HFFc6 (cell line): ENCODE measurements at places on chromosomes 7 and 10. TPM values are rescaled to one million over a fixed set of nuclear protein-coding genes. Genes with fewer than 3 reads are reported as not detected.

DENND10 gene
- total RNA-seq, result 43.9 to 51.8 TPM (median 46.3 TPM) in 3 replicates

- peaks cover 5% of the 10 kb centered on the region for H3K36me3 ChIP-seq
- H3K27ac ChIP-seq, result peak overlapping the region; percentile 90
- H3K4me1 ChIP-seq, result peaks cover 84% of the 10 kb centered on the region
- peak; percentile 42 for DNase-seq
Observed at GRCh38 chr7:30470771-30471170, 7.8 kb downstream of the NOD1 start.

AKR1C4 gene
- not detected in 3 replicates for total RNA-seq

ARPC1B gene
- total RNA-seq, result 274 to 303 TPM (median 281 TPM) in 3 replicates

- no peak for DNase-seq
- H3K27ac ChIP-seq, result no peak overlapping the region
- H3K36me3 ChIP-seq, result no peaks in the 10 kb centered on the region
- H3K4me3 ChIP-seq, result no peak overlapping the region
- H3K27me3 ChIP-seq, result peaks cover 2% of the 10 kb centered on the region
Observed at GRCh38 chr10:10533437-10533836, 484.2 kb upstream of the CELF2 start.

DNA sequence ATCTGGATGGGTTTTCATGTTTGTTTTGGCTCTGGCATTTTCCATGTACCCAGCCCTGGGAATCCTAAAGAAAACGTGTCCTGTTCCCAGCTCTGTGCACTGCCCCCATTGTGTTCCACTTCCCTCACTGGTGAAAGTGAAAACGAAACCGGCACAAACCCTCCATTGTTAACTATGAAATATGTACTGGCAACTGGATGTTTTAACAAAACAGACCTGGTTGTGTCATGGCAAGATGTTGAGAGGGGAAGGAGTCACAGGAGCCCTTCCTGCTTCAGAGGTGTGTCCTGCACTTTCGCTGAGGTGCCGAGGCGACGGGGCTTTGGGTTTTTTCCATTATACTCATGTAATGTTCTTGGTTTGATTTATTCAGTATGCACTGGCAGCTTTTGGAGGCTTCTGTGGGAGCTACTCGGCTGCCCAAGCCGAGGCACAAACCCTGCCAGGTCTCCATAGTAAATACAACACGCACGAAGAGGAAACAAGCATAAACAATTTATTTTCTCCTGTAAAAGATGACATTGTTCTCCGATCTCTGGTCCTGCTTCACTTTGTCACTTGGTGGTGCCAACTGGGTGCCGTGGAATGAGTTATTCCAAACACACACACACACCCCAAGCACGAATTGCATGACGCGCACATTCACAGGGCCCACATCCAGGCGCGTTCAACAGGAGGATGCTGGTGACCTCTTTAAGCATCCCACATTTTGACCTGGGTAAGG lies 118.2 kb downstream of the CDK6 start:
- H3K4me3 ChIP-seq, result peak overlapping the region; percentile 87
- H3K4me1 ChIP-seq, result peaks cover 90% of the 10 kb centered on the region
- H3K27me3 ChIP-seq, result peaks cover 5% of the 10 kb centered on the region
- peak; percentile 39 for DNase-seq
- H3K27ac ChIP-seq, result peak overlapping the region; percentile 96

DNA sequence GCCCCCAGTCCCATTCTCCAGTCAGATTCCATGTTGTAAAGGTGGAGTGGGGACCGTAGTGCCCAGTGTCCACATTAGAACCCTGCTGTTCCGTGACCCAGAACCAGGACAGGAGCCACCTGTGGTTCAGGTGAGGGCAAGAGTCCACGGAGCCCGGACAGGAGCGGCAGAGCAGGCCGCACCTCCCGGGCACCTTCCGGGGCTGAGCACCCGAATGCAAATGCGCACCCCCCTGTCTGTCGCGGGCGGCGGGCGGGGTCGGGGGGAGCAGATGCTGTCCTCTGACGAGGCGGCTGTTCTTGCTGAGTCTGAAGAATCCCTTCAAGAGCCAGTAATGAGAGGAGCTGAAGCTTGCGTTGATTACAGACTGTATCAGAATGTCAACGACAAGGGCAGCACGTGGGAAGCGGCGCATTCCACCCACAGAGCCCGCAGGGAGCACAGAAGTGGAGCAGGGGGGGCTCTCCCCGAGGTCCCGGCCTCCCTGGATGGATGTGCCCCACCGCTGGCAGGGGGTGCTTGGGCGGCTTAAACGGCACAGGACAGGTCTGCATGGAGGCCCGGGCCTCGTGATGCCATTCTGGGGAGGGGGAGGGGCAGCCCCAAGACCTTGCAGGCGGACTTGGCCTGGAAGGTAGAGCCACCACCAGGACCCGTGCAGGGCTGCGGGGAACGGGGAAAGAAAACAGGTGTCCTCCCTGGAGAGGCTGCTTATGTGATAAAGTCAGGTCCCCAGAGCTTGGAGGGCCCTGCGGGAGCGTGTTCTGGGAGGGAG lies 407.5 kb upstream of the RNF32 start:
- DNase-seq, result no peak
- 0 out of 2 replicates have a peak, but pooled peaks cover 2% of the 10 kb centered on the region for H3K27me3 ChIP-seq
- H3K4me3 ChIP-seq, result no peak overlapping the region
- H3K27ac ChIP-seq, result no peak overlapping the region
- H3K4me1 ChIP-seq, result no peaks in the 10 kb centered on the region

- no peak for DNase-seq
- no peaks in the 10 kb centered on the region for H3K36me3 ChIP-seq
- peaks cover 66% of the 10 kb centered on the region for H3K27me3 ChIP-seq
- peak overlapping the region; percentile 82 for H3K4me3 ChIP-seq
- peaks cover 8% of the 10 kb centered on the region for H3K4me1 ChIP-seq
Observed at GRCh38 chr10:101120884-101121653, 10.0 kb upstream of the TLX1 start.

- no peaks in the 10 kb centered on the region for H3K4me1 ChIP-seq
- H3K4me3 ChIP-seq, result no peak overlapping the region
- H3K36me3 ChIP-seq, result no peaks in the 10 kb centered on the region
- H3K27ac ChIP-seq, result no peak overlapping the region
- no peaks in the 10 kb centered on the region; the same call in none of the 2 replicates for H3K27me3 ChIP-seq
- DNase-seq, result no peak
Observed at GRCh38 chr7:138151731-138152577, 75.7 kb downstream of the AKR1D1 start.

- no peak for DNase-seq
- H3K27ac ChIP-seq, result no peak within 1 kb of the TSS
- H3K4me3 ChIP-seq, result peak within 1 kb of the TSS; percentile 74
- H3K27me3 ChIP-seq, result peaks cover 32% of the 10 kb centered on the region
- no peaks in the 10 kb centered on the region for H3K36me3 ChIP-seq
Observed at GRCh38 chr10:114043532-114044246, at the start of gene ADRB1. Gene ADRB1 (plus strand): TSS chr10:114043866. CDS start chr10:114044133, 267 bp downstream.

DNA sequence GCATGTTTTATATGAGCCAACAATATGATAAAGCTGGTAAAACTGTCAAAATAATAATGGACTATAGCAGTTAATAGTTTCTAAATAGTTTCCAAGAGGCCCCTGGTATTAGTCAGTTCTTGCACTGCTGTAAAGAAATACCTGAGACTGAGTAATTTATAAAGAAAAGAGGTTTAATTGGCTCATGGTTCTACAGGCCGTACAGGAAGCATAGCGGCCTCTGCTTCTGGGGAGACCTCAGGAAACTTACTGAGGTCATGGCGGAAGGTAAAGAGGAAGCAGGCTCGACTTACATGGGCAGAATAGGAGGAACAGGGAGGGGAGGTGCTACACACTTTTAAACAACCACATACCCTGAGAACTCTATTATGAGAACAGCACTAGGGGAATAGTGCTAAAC lies 104.6 kb downstream of the PPP1R9A start:
- H3K36me3 ChIP-seq, result no peaks in the 10 kb centered on the region
- no peaks in the 10 kb centered on the region for H3K27me3 ChIP-seq
- peak overlapping the region; percentile 81 for H3K27ac ChIP-seq

DNA sequence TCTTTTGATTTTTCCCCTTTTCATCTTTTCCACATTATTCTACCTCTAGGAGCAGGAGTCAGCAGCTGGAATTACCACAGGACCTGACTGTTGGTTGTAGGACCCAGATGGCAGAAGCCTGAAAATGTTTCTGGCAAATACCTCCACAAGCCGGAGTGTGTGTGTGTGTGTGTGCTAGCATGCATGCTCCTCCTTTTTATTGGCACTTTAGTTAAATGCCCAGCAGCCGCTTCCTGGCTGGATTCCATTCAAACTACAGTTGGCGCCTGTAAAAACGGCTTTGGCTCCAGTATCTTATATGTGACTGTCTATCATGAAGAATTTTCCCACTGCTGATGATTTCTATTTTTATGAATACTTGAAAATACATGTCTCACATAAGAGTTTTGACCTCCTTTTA lies 319.7 kb upstream of the SP4 start:
- no peaks in the 10 kb centered on the region; the same call in 1 of the 2 replicates for H3K27me3 ChIP-seq
- H3K27ac ChIP-seq, result no peak overlapping the region
- no peak overlapping the region for H3K4me3 ChIP-seq
- no peaks in the 10 kb centered on the region for H3K36me3 ChIP-seq
- no peaks in the 10 kb centered on the region for H3K4me1 ChIP-seq

GRCh38 chr10:31090894-31091607 lies 59.4 kb upstream of the ZNF438 start:
- H3K4me1 ChIP-seq, result no peaks in the 10 kb centered on the region
- no peaks in the 10 kb centered on the region for H3K36me3 ChIP-seq
- H3K4me3 ChIP-seq, result no peak overlapping the region
- no peaks in the 10 kb centered on the region for H3K27me3 ChIP-seq
- H3K27ac ChIP-seq, result no peak overlapping the region

GRCh38 chr10:62724465-62724864 lies 80.1 kb upstream of the ADO start:
- H3K4me1 ChIP-seq, result peaks cover 6% of the 10 kb centered on the region; the same call in 1 of the 2 replicates
- no peaks in the 10 kb centered on the region for H3K36me3 ChIP-seq
- no peak for DNase-seq
- peaks cover 15% of the 10 kb centered on the region for H3K27me3 ChIP-seq
- no peak overlapping the region for H3K4me3 ChIP-seq
- no peak overlapping the region for H3K27ac ChIP-seq

- H3K27ac ChIP-seq, result peak overlapping the region; percentile 66
- peaks cover 3% of the 10 kb centered on the region for H3K27me3 ChIP-seq
- H3K4me3 ChIP-seq, result peak overlapping the region; percentile 93
- H3K36me3 ChIP-seq, result peaks cover 51% of the 10 kb centered on the region
Observed at GRCh38 chr7:27196287-27196767, 3.6 kb downstream of the HOXA13 start.

DNA sequence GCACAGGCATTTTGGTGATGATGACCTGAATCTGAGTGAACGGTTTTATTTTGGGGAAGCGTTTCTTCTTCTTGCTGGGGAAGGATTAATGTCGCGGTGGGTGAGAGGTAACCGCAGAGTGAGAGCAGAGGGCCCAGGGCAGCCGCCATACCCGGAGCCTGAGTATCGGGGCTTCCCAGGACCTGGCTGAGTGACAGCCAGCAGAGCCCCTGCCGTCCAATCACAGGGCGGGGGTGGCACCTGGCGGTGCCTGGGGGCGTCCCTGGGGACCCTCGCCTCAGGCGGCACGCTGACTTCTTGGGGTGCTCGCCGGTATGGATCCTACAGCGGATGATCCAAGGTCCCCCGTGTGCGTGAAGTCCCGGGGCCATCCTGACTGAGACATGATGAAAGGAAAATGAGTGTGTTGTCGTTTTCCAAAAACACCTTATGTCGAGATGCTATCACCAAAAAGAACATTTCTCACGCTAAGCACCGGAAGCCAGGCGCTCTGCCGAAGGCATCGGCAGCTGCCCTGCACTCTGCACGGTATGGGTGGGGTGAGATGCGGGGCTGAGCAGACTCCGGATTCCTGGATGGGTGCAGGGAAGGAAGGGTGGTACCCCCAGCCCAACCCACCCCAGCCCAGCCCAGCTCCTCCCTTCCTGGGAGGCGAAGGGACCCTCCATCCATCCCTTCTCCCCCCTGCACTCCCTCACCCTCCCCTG lies 227.9 kb upstream of the SHH start:
- peaks cover 2% of the 10 kb centered on the region for H3K27me3 ChIP-seq
- no peak overlapping the region for H3K4me3 ChIP-seq
- H3K4me1 ChIP-seq, result no peaks in the 10 kb centered on the region
- H3K36me3 ChIP-seq, result no peaks in the 10 kb centered on the region

DNA sequence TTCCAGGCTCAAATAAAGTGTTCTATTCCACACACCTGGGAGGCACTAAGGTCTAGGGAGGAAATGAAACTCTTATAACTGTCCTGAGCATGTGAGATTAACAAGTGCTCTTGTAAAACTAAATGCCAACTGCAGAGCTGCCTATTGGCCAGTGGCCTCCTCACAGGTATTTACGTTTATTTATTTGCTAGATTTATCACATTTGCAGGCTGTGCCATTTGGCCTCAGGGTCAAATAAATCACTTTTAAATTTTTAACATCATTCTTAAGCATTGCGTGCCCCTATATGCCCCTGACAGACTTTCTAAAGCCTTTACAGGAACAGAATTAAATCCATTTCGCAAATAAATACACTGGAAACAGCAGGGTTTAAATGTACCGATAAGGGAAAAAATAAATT lies 381.8 kb upstream of the NFE2L3 start:
- no peak overlapping the region for H3K27ac ChIP-seq
- no peaks in the 10 kb centered on the region for H3K36me3 ChIP-seq
- DNase-seq, result no peak
- no peak overlapping the region for H3K4me3 ChIP-seq

DNA sequence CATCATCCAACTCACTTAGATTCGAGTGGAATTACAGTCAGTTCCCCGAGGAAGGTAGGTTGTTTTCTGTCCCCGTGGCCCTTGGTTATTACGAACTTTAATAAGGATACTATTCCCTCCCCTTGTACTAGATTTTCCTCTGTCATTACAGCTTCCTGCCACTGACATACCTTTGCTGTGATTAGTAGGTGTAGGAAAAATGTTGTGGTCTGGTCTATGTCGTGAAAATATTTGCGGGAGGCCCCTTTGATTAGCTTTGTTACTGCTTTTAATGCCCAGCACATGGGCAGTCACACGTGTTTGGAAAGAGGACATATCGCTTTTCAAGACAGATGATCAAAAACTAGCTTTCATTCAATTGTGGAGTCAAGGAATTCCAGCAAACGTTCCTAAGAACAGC lies 92.2 kb downstream of the GATA3 start:
- H3K27ac ChIP-seq, result no peak overlapping the region
- H3K36me3 ChIP-seq, result no peaks in the 10 kb centered on the region

GRCh38 chr7:43450894-43451293 lies 132.0 kb upstream of the STK17A start:
- H3K27ac ChIP-seq, result no peak overlapping the region
- no peak overlapping the region for H3K4me3 ChIP-seq
- 0 out of 2 replicates have a peak, but pooled peaks cover 3% of the 10 kb centered on the region for H3K27me3 ChIP-seq
- no peaks in the 10 kb centered on the region for H3K36me3 ChIP-seq
- H3K4me1 ChIP-seq, result peaks cover 10% of the 10 kb centered on the region
- no peak for DNase-seq

DNA sequence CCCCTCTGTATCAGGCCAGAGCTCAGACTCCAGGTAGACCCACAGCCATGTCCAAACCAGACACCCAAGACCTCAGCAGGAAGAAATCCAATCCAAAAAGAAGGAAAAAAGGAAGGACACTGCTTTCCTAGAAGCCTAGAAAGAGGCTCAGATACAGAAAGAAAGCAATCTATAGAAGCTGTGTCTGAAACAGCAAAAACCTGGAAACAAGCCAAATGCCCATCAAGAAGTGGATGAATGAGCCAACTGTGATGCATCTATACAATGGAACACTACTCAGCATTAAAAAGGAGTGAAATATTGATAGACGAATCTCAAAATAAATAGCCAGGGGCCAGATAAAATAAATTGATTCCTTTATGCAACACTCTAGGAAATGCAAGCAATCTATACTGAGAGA lies 31.6 kb downstream of the GRB10 start:
- no peak overlapping the region for H3K27ac ChIP-seq
- no peak overlapping the region for H3K4me3 ChIP-seq
- DNase-seq, result no peak

GRCh38 chr7:127093340-127093739 lies 159.4 kb downstream of the GRM8 start:
- no peak overlapping the region for H3K4me3 ChIP-seq
- H3K36me3 ChIP-seq, result no peaks in the 10 kb centered on the region
- H3K27me3 ChIP-seq, result no peaks in the 10 kb centered on the region
- no peak overlapping the region for H3K27ac ChIP-seq
- no peaks in the 10 kb centered on the region for H3K4me1 ChIP-seq
